Caco-2 (cell line): ENCODE measurements at places on chromosomes 2 and 18. TPM values are rescaled to one million over a fixed set of nuclear protein-coding genes. Genes with fewer than 3 reads are reported as not detected.

DNA sequence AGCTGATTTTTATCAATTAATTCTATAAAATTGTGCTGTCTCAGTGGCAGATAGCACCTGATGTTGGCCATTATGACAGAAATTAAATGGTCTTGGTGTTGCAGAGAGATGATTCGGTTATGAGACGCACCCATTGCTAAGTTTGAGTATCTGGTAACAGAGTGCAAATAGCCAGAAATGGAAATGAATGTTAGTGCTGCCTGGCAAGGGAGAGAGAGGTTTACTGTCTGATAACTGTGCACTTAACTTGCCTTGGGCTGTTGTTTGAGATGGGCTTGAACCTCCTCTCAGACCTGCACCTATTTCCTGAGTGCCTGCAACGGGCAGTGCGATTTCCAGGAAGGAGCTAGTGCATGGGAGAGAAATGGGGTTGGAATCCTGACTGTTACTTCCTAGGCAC is 11.7 kb downstream of the DPYSL5 start:
- no peak overlapping the region for H3K27ac ChIP-seq
- no peak for DNase-seq
- no peaks in the 10 kb centered on the region for H3K27me3 ChIP-seq
- no peaks in the 10 kb centered on the region for H3K4me1 ChIP-seq
- no peak overlapping the region for H3K4me3 ChIP-seq

DNA sequence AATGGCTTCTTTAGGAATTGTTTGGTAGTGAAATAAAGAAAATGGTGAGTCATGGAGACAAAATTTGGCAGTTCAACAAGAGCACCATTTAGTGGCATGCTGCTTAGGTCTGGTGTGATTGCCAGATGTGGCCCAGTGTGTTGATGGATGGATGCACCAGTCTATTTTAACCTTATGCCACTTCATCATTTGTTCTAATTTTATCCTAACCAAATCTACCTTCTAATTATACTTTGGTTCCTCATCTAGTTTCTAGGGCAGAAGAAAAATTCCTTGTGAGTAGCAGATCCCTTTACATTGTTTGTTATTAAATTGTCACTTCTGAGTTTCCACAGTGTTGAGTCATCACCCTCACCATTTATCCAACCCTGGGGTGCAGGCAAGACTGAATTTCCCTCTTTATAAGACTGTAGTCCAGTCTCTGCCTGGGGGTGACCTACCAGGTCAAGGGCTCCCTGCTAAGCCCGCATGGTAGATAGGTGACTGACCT is 32.5 kb downstream of the NABP1 start:
- H3K27ac ChIP-seq = no peak overlapping the region
- H3K4me3 ChIP-seq = no peak overlapping the region
- H3K4me1 ChIP-seq = no peaks in the 10 kb centered on the region
- DNase-seq = no peak

DNA sequence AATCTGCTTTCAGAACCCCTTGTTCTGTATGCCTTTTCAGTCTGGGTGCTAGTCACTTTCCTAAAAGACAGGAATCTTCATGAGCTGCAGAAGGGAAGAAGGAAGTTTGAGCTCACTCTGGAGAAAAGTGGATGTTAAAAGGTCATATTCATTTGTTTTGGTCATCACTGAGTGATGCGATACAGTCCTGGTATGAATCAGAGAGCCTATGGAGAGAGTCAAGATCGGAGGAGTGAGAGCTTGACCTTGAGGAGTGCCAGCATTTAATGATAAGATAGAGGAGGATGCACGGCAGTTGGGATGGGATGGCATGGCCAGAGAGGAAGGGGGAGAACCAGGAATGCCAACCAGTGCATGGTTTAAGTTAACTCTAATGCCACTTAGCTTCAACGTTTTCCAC is 19.6 kb downstream of the USP39 start:
- H3K36me3 ChIP-seq = peaks cover 7% of the 10 kb centered on the region
- H3K4me1 ChIP-seq = no peaks in the 10 kb centered on the region

- no peak overlapping the region for H3K4me3 ChIP-seq
- no peak for DNase-seq
- no peaks in the 10 kb centered on the region for H3K36me3 ChIP-seq
- no peaks in the 10 kb centered on the region for H3K27me3 ChIP-seq
- H3K27ac ChIP-seq = no peak overlapping the region
Observed at GRCh38 chr2:201939453-201939941, 94.2 kb upstream of the FZD7 start.

- peak overlapping the region; percentile 57 for H3K27ac ChIP-seq
- H3K27me3 ChIP-seq = no peaks in the 10 kb centered on the region
- no peak overlapping the region for H3K4me3 ChIP-seq
- peaks cover 40% of the 10 kb centered on the region for H3K4me1 ChIP-seq
Observed at GRCh38 chr2:62826141-62826540, 120.6 kb downstream of the EHBP1 start.

GRCh38 chr2:17309181-17309580 is 209.1 kb downstream of the RAD51AP2 start:
- H3K4me3 ChIP-seq = no peak overlapping the region
- no peaks in the 10 kb centered on the region for H3K36me3 ChIP-seq
- no peak for DNase-seq

DNA sequence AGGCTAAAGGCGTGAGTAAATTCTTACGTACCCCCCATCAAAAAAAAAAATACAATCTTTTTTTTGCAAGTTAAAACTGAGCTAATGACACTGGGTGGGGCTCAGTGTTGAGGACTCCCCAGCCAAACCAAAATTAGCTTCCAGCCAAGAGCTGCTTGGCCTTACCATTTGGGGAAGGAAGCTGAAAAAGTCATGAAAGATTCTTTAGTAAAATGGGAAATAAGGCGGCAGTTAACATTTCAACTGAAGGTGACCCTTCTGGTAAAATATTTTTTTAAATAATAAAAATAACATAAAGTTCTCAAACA is 16.4 kb downstream of the SMAD7 start:
- no peak for DNase-seq
- no peaks in the 10 kb centered on the region for H3K36me3 ChIP-seq
- H3K27me3 ChIP-seq = no peaks in the 10 kb centered on the region
- no peak overlapping the region for H3K4me3 ChIP-seq
- H3K4me1 ChIP-seq = peaks cover 43% of the 10 kb centered on the region

DNA sequence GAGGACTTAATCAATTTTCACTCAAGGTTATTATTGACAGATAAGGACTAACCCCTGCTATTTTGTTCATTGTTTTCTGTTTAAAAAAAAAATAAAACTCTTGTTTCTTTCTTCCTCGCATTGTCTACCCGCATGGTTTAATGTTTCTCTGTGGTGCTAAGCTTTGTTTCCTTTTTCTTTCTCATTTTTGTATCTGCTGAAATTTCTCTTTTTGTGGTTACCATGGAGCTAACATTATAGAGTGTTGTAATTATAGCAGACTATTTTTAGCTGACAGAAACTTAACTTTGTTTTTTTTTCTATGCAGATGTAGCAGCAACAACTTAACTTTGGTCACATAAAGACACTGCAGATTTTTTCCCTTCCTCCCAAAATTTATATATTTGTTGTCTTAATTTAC is 43.1 kb upstream of the CHN1 start:
- H3K36me3 ChIP-seq = no peaks in the 10 kb centered on the region
- no peaks in the 10 kb centered on the region for H3K4me1 ChIP-seq

DNA sequence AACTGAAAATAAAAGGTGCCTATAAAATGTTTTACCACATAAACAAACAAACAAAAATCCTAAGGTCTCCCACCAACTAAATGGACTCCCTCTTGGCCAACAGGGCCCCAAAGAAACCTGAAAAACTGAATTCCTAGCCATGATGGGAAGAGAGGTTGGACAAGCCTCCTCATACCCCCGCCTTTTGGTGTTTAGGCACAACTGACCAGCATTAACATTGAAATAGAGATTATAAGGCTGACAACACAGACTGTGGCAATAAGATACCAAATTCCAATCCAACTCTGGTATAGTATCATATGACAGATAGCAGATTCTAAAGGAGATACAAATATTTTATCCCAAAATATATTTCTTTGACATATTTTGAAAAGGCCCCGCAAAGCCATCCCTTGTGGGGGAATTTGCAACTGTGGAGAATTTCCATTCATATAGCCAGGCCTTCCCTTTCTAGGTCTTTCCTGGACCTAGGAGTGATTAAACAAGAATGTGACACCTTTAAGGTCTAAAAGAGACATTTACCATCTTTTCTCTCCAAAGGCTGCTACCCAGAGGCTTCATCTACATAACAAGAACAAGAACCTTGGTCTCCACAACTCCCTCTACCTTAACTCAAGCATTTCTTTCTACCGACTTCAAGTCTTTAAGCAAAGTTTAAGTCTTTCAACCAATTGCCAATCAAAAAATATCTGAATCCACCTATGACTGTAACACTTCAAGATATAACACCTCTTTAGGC is 80.0 kb downstream of the CHN1 start:
- no peak overlapping the region for H3K4me3 ChIP-seq
- no peak overlapping the region for H3K27ac ChIP-seq
- DNase-seq = no peak
- no peaks in the 10 kb centered on the region for H3K4me1 ChIP-seq
- no peaks in the 10 kb centered on the region for H3K36me3 ChIP-seq
- H3K27me3 ChIP-seq = no peaks in the 10 kb centered on the region

DNA sequence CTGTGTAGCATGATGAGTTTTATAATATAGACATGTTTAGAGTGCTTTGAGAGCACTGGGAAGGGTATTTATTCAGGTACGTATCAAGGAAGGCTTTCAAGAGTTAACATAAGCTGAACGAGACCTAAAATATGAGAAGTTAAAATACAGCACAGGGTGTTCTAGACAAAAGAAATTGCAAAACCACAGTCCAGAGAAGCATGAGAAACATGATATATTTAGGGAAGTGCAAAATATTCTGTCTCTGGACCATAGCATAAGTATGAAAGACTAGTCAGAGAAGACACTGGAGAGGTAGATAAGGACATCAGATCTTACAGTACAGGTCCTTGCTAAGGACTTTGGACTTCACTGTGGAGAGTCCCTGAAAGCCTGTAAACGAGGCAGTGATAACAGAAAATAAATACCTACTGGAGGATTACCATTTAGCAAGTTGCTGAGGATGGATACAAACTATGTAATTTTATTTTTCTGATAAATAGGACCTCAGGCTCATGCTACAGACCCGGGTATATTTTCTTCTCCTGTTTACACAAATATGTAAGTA is 43.7 kb downstream of the FSIP2 start:
- DNase-seq = peak; percentile 13
- no peak overlapping the region for H3K27ac ChIP-seq
- H3K4me1 ChIP-seq = peaks cover 10% of the 10 kb centered on the region
- no peak overlapping the region for H3K4me3 ChIP-seq
- H3K27me3 ChIP-seq = no peaks in the 10 kb centered on the region

GRCh38 chr18:61428266-61428665 is 95.0 kb downstream of the CDH20 start:
- no peak for DNase-seq
- H3K4me1 ChIP-seq = no peaks in the 10 kb centered on the region
- H3K27ac ChIP-seq = no peak overlapping the region

The CTLA4 gene
- 0.43 TPM in 1 of 2 replicates, not detected in the other for total RNA-seq

The CHCHD5 gene
- 50.7 and 56.0 TPM in 2 replicates for total RNA-seq

The EHD3 gene
- total RNA-seq = not detected in 2 replicates

The TRIP12 gene
- total RNA-seq = 111 and 115 TPM in 2 replicates

The GCKR gene
- 0.65 TPM in 1 of 2 replicates, not detected in the other for total RNA-seq

The SCN2A gene
- not detected in 2 replicates for total RNA-seq

The CCDC74B gene
- total RNA-seq = 1.2 and 1.6 TPM in 2 replicates
